ENCODE measurements at places on chromosomes 16 and 17.

DNA sequence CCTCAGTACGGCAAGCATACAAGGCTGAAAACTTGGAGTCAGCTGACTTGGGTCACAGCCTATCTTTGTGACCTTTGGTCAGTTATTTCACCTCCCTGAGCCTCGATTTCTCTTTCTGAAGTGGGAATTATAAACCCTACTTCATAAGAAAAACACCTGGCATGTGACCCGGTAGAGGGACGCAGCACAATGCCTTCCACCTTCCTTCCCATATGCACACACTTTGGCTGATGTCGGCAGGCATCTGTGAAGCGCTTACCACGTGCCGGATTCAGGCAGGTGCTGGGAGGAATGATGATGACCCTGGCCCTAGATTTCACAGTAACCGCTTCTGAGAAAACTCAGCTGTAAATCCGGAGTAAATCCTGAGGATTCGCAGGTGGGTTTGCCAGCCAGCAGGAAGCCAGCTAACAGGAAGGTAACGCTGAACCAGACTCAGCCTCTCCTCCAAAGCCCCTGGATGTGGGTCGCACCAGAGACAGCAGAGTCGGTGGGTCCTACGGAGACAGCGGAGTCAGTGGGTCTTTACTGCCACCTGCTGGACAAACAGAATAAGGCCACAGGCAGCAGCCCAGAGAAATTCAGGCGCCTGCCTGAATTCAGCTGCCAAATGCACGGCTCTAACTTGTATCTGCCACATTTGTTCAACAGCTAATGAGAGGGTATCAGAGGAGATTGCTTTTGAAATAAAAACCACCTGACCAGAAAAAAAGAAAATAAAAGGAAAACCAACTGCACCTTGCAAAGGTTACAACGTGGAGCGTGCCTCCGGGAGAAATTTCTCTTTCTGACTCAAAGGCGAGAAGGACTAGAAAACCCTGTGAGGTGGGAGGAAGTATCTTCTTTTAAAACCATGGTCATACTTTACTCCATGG lies 16.6 kb downstream of the COPRS start:
- DNase-seq, result peak; percentile 41

DNA sequence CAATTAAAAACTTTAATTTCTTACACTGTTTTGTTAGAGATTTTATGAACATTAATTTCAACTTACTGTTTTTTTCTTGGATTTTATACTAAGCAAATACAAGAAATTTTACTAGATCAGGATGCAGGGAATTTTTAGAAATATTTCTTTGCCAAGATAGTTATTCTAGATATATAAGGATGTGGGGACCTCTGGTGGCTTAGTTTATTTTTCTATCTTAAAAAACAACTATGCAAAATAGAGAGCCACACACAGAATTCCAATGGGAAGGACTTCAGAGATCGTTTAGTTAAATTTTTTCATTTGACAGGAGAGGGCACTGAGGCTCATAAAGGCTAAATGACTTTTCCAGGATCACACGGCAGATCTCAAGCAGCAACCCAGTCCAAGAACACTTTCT lies 23.0 kb upstream of the CAPNS2 start:
- no peak for DNase-seq

GRCh38 chr16:83568345-83568744 lies 239.4 kb upstream of the HSBP1 start:
- DNase-seq, result peak; percentile 16

GRCh38 chr17:35666967-35667532 lies 64.4 kb upstream of the RASL10B start:
- peak; percentile 16 for DNase-seq

- DNase-seq, result no peak
Measured at GRCh38 chr17:40433551-40434415, 9.5 kb upstream of the IGFBP4 start.

GRCh38 chr16:31206776-31207175 lies 4.2 kb upstream of the PYCARD start:
- no peak for DNase-seq

GRCh38 chr17:71176928-71177443 lies 943.8 kb upstream of the SOX9 start:
- DNase-seq, result no peak

DNA sequence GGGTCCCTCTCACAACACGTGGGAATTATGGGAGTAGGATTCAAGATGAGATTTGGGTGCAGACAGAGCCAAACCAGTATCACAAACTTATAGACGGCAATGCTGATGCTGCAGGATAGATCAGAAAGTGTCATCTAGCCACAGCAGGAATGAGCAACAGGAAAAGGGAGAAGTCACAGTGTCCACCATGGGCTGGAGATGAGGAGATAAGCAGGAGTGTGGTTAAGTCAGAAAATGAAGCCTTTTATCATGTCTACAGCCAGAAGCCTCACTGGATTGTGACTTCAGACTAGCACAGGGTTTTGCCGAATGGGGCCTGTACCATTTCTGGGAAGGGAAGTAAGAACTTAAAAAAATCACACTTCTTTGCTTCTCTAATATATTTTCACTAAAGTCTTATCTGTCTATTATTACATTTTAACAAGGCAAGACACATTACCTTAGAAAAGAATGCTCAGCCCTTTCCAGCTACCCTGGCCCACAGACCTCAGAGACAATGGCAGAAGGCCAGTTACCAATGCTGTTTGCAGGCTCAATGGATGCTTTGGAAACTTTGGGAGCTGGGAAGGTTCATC lies 490.2 kb upstream of the SALL1 start:
- peak; percentile 66 for DNase-seq

- peak; percentile 10 for DNase-seq
Measured at GRCh38 chr17:82384730-82385481, 13.3 kb downstream of the UTS2R start.

GRCh38 chr16:4116325-4117249 lies at the start of gene ADCY9:
Gene ADCY9, minus strand, starts transcription at chr16:4116442. Its CDS starts 1,000 bp downstream, at chr16:4115442.
- DNase-seq, result peak; percentile 71

GRCh38 chr16:13314633-13315032 lies 413.2 kb downstream of the SHISA9 start:
- DNase-seq, result no peak

GRCh38 chr17:57869617-57870282 lies 19.9 kb upstream of the MRPS23 start:
- DNase-seq, result peak; percentile 91

GRCh38 chr16:30434852-30435251 lies 5.0 kb upstream of the DCTPP1 start:
- DNase-seq, result no peak
